NCI-H187 treated with DMSO at 0.1 percent for 48 hours (cell line): ENCODE measurements at places on chromosomes 2 and 18.

DNA sequence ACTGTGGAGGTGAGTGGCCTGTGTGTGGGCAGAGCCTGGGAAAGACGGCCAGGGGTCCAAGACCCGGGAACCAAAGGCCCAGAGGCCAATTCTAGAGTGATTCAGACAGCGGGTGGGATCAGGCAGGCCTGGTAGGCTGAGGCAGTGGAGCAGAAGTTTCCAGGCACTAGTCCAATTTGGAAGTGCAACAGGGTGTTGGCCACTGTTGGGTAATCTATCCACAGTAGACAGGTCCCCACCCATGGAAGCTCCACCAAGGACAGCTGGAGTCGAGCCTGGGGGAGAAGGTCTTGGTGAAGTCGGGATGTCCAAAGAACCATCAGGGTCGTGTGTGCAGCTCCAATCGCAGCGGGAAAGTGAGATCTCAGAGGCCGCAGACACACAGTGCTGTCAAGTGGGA, 125.8 kb upstream of the COPS8 start:
- no peak for DNase-seq

GRCh38 chr2:210421916-210422315, 54.6 kb downstream of the LANCL1 start:
- no peak for DNase-seq

- DNase-seq = no peak
Measured at GRCh38 chr18:42649331-42650035, 466.0 kb downstream of the RIT2 start.

DNA sequence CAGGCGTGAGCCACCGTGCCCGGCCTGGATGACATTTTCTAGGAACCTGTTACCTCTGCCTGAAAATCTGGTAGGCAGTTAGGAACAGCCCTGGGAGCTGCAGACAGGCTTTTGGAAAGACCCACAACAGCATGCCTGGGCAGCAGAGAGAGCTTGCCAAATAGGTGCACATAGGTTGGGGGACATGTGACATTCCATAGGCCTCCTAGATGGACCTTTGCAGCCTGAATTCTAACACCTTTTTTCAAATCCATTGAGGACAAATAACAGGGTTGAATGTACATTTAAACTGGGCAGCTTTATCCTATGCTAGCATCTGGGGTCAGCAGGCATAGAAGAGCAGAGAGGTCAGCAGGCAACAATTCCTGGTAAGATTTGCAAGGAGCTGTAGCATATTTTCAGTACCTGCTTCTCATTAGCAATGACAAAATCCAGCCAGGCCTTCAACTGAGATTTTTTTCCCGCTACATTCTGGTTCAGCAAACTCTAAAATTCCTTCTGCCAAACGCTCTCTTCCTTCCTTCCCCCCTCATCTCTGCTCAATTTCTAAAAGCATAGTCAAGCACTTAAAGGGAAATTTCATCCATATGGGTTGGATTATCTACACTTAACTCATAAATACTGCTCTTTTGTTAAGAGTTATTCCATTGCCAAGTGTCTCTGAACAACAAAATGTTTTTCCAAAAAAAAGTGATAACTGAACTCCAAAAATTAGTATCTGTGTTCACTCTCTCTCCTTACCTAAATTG, 75.2 kb downstream of the SOWAHC start:
- DNase-seq = no peak
